Central memory CD4-positive, alpha-beta T cell (primary cell): ENCODE measurements at places on chromosomes 1 and 21.
A peak's percentile ranks its signal among the peaks of the same experiment; 100 is the strongest.

- DNase-seq = no peak
Observed at GRCh38 chr1:54991939-54992338, 6.8 kb upstream of the BSND start.

DNA sequence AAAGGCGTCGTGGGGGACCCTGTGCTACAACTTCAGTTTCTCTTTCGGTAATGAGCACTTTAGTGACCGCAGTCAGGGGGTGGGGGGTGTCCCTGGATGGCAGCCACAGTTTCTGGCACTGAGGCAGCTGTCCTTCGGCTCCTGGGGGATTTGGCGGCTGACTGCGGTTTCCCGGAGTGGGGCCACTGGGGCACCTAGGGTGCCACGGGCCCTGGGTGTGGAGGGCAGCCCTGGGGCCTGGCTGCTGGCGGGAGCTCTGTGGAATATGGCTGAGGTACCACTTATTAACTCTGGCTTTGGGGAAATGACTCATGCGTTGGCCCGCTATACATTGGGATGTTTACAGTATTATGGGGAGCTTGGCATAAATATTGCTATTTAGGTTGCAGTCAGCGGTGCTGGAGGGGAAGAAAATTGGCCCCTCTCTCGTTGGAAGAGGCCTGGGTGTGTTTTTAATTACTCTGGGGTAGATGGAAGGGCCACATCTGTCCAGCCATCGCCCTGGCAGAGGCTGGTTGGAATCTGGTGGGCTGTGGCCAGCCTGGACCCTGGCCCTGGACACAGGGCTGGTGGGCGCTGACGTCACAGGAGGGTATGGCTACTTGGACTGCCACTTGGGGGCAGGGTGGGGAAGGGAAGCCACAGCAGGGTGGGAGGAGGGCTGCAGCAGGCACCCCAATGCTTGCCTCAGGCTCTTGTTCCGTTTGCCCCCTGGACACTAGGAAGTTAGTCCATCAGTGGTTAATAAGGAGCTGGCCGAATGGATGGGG lies 2.0 kb downstream of the EPHB2 start:
- DNase-seq = no peak

- no peak for DNase-seq
Observed at GRCh38 chr1:159580340-159580739, 7.3 kb upstream of the APCS start.

DNA sequence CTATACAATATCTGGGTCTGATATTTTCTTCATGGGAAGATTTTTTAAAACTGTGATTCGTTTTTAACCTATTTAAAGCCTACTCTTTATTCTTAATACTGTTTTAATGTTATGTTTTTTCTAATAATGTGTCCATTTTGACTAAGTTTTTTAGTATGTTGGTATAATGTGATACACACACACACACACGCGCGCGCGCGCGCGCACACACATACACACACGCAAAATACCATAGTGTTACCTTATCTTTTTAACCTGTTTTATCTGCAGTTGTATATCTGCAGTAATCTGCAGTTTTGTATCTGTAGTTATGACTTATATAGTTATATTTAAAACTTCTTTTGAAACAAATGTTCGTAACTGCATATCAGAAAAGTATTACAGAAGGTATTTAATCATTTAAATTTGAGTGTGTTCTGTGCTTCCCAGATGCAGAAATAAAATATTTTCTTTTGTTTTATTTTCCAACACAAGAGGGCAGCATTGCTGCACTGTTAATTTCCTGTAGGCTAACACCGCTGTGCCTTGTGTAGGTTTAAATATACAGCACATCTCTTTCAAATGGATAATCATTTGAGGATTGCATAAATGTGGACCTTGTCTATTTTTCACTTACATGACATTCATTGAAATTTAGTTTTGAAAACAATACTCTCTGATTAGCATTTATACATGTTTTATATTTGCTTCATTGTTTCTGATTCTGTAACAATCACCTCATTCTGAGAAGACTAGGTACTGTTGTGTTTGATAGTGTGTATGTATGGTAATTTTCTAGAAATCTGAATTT lies 166.1 kb downstream of the PDE4B start:
- DNase-seq = peak; percentile 49

DNA sequence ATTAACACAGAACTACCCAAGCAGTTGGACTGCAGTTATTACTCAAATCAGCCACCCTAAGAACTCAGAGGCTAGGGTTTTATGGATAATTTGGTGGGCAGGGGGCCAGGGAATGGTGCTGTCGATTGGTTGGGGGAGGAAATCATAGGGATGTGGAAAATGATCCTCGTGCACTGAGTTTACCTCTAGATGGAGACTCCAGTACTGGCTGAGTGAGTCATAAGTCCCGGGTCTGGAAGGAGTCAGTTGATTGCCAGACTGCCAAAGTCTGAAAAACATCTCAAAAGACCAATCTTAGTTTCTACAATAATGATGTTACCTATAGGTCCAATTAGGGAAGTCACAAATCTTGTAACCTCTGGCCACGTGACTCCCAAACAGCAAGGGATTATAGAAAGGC lies 257.5 kb upstream of the PRMT6 start:
- no peak for DNase-seq

GRCh38 chr1:40824591-40825434 lies 37.4 kb downstream of the CITED4 start:
- DNase-seq = no peak

DNA sequence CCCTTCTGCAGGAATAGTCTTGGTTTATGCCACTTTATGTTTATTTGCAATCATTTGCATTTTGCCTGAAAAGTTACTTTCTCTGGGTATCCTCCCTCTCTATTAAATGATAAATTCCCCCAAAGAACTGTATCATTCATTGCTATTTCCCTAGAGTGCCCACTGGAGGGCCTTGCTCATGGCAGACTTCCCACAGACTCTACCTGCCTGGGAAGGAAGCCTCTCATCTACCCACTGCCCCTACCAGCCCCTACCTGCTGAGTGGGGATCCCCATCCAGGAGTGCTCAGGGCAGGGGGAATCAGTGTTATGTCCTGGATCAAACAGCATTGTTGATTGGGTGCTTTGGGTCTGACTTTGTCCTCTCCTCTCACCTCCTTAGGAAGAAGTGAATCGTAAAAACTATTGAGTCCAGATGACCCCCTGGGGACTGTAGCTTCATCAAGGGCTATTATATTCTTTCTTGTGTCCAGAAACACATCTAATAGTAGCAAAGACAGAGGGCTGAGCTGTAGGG lies 6.8 kb upstream of the LRRN2 start:
- no peak for DNase-seq

DNA sequence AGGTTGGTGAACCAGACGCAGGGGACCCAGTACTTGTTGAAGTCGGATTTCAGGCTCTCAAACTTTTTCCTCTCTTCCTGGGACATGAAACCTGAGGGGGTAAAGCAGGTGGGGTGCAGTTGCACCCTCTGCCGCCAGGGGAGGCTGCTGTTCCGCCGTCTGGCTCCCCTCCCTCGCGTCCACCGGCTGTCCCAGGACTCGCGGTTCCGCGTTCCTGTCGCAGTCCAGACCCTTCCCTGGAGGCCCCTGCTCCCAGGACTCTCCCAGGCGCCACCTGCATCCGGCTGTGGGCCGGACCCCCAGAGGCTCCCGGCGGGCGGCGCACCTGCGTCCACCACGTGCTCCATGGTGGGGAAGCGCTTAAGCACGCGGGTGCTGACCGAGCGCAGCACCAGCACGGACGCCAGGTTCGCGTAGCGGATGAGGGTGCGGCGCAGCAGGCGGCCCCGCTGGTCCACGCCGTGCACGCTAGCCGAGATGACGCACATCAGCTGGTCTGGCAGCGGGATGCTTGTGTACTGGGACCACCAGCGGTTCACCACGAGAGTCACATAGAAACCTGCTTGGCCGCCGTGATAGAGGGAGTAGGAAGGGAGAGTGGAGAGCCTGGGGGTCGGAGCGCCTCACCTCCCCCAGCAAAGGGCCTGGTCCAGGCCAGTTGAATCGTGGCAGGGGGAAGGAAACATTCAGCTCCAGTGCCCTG lies 1.7 kb downstream of the BEST4 start:
- peak; percentile 76 for DNase-seq

- DNase-seq = no peak
Observed at GRCh38 chr1:154943649-154944400, 7.3 kb upstream of the PMVK start.

GRCh38 chr1:113770031-113770430 lies 10.7 kb upstream of the PHTF1 start:
- no peak for DNase-seq

GRCh38 chr1:223230161-223230881 lies 87.3 kb upstream of the TLR5 start:
- DNase-seq = peak; percentile 35

- no peak for DNase-seq
Observed at GRCh38 chr1:31800674-31800967, 15.2 kb downstream of the SPOCD1 start.

GRCh38 chr1:30353637-30354036 lies 369.7 kb downstream of the MATN1 start:
- no peak for DNase-seq

DNA sequence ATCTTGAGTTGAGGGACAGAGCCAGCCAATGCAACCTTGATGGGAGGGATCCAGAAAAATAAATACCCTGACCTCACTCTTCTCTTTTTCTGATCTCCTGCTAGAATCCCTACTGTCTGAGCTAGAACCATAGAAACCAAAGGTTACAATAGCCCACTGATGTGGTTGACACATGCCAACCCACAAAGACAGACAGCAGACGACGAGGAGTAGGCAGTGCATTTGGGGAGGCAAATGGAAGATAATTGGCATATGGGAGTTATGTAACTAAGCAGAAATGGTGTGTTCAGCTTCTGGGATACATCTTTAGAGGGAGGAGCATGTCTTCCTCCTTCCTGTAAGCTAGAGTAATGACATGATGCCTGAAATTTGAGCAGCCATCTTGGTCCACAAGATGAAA lies 171.7 kb upstream of the FGGY start:
- DNase-seq = peak; percentile 2

DNA sequence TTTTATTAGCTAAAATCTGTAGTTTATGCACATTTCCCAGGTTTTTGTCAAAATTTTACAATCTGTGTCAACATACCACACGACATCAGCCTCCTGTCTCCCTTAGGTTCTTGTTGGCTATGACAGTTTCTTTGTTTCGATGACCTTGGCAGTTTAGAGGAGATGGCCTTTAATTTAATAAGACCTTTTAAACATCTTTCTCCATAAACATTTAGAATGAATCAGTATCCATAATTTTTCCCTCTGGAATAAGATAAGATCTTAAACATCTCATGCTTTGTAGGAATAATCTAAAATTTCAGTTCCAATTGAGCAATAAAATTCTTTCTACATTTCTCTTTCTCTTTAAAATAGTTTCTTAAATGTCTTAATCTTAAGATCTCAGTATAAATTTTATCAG lies 28.7 kb upstream of the DYRK1A start:
- no peak for DNase-seq

- no peak for DNase-seq
Observed at GRCh38 chr1:175865041-175865766, 121.8 kb upstream of the TNR start.

GRCh38 chr1:204634260-204634910 lies 51.2 kb downstream of the LRRN2 start:
- no peak for DNase-seq

- peak; percentile 39 for DNase-seq
Observed at GRCh38 chr1:180252638-180253536, 22.8 kb downstream of the LHX4 start.

GRCh38 chr1:12617901-12618660 lies at the start of gene DHRS3:
TSS of gene DHRS3 (minus strand) at chr1:12618210. CDS start at chr1:12617348, 862 bp downstream.
- DNase-seq = peak; percentile 68

- no peak for DNase-seq
Observed at GRCh38 chr1:152039461-152039860, 2.7 kb upstream of the S100A11 start.

DNA sequence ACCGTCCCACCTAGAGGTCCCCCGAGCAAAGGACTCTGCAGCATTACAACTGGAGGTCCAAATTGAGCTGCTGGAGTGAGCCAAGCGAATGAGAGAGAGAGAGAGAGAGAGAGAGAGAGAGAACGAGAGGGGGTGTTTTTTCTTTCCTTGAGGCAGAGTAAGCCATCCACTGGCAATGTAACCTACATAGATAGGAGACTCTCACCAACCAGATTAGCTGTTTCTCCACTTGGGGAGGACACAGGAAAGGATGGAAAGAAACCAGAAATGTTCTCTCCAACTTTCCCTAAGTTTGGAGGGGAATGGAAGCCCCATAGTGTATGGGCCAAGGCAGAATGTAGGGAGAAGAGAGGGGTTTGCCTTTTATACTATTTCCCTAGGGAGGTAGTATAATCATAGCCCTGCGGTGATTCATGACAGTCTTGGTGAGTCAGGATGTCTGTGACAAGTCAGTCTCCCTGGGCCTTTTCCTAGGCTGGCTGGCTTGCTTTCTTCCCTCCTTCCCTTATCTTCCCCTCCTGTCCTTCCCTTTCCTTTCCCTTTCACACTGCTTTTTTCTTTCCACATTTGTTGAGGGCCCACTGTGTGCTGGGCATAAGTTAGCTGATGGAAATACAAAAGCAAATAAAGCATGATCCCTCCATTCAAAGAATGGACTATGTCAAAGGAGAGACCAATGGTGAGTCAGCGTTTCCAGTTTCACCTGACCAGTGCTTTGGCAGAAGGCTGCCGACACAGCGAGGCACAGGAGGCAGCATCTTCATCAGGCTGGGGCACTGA lies 7.1 kb downstream of the FNDC7 start:
- DNase-seq = no peak

DNA sequence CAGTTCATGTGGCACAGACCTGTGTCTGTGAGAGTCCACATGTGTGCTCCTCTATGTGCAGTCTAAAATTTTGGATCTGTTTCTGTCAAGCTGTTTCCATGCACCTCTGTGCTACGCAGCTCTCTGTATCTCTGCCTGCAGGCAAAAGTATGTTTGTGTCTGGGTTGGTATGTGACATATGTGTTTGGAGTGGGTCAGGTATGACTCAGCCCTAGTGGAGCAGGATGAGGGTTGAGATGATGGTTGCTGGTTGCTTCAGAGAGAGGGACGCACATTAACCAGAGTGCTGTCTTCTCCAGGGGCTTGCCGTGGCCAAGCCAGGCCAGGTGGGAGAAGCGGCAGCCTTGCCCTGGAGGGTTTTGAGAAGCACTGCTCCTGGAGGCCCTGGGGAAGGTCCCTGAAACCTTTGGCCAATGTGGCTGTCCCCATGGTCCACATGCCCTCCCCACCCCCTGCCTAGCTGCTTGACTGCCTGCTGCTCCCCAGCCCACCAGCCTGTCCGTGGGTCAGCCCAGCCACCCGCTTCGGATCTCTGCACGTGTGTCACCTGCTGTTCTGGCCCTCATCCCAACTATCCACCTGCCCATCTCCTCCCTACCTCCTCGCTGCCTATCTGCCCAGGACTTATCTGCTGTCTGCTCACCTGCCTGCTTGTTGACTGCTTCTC lies 4.1 kb upstream of the EVA1B start:
- DNase-seq = no peak

- no peak for DNase-seq
Observed at GRCh38 chr1:234235434-234235881, 137.8 kb upstream of the COA6 start.

- DNase-seq = no peak
Observed at GRCh38 chr21:26842974-26843932, 2.0 kb downstream of the ADAMTS1 start.

GRCh38 chr1:14887764-14888350 lies 265.7 kb upstream of the TMEM51 start:
- DNase-seq = no peak
